Stimulated activated CD8-positive, alpha-beta memory T cell treated with anti-CD3 and anti-CD28 coated beads, Interleukin-4, amount 100 ng/mL, for 4 hours (primary cell): ENCODE measurements at places on chromosomes 2 and 18.

DNA sequence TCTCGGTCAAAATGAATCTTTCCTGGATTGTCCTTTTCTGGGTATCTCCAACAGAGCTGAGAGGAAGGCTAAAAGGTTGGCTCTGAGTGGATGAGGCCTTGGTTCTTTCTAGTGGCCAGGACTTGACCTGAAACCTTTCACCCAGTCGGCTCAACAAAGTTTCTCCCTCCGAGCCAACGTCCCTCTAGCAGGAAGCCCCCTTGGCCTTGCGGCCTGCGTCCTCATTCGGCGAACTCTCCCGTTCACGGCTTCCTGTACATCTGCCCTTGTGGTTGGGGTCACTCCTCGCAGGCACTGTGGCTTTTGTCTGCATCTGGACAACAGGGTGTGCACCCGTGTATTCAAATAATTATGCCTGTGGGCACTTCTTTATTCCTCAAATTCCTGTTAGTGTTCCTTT, 9.4 kb upstream of the SIX3 start:
- no peak for DNase-seq

GRCh38 chr2:20049637-20050036, 1.8 kb downstream of the LAPTM4A start:
- DNase-seq, result no peak

GRCh38 chr2:3051266-3051665, 326.4 kb downstream of the EIPR1 start:
- DNase-seq, result no peak

- no peak for DNase-seq
These were observed 5.5 kb downstream of the WDR33 start for GRCh38 chr2:127805491-127805890.

DNA sequence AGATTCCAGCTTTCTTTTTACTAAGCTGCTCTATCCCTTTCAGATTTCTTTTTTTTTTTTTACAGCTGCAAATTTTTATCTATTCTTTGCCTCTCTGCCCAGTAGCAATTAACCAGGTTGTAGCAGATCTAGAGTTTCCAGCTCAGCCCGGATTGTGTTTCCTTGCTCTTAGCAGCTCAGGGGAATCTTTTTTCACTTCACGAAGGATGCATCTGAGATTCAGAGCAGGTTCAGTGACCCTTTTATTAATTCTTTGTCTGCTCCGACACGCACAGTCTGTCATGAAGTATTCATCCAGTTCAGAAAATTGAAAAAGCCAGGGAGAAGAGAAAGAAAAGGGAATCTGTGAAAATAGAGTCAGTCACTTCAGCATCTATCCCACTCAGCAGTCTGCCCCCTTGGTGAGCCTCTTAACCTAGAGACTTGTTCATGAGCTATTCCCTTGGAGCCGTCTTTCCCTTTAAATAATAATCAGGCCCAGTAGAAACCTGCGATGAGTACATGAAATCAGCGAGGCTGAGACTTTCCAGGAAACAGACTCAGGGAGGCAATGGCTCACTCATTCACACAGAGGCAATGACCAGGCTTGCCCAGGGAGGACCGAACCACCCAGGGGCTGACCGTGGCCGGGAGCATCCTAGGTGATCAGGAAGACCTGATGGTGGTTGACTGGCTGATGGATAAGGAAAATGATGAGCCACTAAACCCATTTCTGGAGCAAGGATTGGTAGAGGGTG, 103.4 kb upstream of the ITGA6 start:
- DNase-seq, result no peak
